ENCODE measurements at places on chromosomes 7 and 10.

DNA sequence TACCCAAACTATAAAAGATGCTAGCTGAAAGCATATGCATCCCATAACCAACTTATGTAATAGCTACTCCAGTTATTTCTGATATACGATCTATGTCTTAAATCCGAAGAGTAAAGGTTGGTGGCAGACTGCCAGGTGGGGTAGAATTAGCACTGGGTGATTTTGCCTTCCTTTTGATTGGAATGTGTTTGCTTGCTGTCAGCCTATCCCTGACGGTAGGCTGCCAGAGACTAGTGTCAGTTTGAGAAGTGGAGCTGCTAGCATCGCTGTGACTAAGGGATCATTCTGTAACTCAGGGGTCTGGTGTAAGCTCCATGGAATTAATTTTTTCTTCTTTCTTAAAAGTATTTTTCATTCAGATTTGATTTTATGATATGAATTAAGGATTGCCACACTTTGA, 9.5 kb upstream of the SEM1 start:
- no peaks in the 10 kb centered on the region for H3K27me3 ChIP-seq
- H3K4me3 ChIP-seq: no peak overlapping the region
- no peak overlapping the region for H3K27ac ChIP-seq
- H3K36me3 ChIP-seq: no peaks in the 10 kb centered on the region
- no peaks in the 10 kb centered on the region for H3K4me1 ChIP-seq

GRCh38 chr10:23067939-23068775, 27.2 kb upstream of the MSRB2 start:
- DNase-seq: no peak
- no peak overlapping the region for H3K4me3 ChIP-seq
- H3K4me1 ChIP-seq: peaks cover 5% of the 10 kb centered on the region
- H3K36me3 ChIP-seq: no peaks in the 10 kb centered on the region
- no peaks in the 10 kb centered on the region for H3K27me3 ChIP-seq
- peak overlapping the region; percentile 28 for H3K27ac ChIP-seq

DNA sequence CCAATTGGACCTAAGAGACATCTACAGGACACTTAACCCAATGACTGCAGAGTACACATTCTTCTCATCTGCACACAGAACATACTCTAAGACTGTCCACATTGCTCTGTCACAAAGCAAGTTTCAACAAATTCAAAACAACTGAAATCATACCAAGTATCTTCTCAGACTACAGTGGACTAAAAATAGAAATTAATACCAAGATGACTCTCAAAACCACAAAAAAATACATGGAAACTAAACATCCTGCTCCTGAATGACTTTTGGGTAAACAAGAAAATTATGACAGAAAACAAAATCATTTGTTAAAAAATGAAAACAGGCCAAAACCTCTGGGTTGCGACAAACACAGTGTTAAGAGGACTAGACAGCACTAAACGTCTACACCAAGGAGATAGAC, 24.5 kb downstream of the SNX13 start:
- H3K36me3 ChIP-seq: no peaks in the 10 kb centered on the region
- no peaks in the 10 kb centered on the region for H3K27me3 ChIP-seq

DNA sequence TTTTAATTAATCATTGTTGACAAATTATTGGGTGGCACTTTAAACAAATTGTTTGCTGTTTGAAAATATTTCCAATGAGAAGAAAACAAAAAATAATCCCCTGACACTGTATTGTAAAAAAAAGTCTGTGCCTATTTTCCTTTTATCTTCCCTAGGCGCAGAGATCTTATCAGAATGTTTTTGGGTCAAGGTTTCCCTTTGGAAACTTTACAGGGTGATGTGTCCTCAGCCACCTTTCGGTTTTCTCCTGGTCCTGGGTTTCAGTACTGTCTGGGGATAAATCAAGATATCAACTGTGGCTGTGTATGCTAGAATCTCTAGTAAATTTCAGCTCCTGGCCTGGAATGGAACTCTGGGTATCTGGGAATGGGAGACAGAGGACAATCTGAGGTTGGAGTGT, 1.4 kb downstream of the ZNF107 start:
- no peaks in the 10 kb centered on the region for H3K27me3 ChIP-seq
- no peak for DNase-seq
- H3K27ac ChIP-seq: no peak overlapping the region
- no peaks in the 10 kb centered on the region for H3K36me3 ChIP-seq
- no peak overlapping the region for H3K4me3 ChIP-seq

GRCh38 chr7:91573405-91573804, 307.1 kb downstream of the MTERF1 start:
- no peaks in the 10 kb centered on the region for H3K36me3 ChIP-seq
- peaks cover 3% of the 10 kb centered on the region for H3K4me1 ChIP-seq
- H3K27me3 ChIP-seq: no peaks in the 10 kb centered on the region
- H3K27ac ChIP-seq: no peak overlapping the region
- DNase-seq: no peak

DNA sequence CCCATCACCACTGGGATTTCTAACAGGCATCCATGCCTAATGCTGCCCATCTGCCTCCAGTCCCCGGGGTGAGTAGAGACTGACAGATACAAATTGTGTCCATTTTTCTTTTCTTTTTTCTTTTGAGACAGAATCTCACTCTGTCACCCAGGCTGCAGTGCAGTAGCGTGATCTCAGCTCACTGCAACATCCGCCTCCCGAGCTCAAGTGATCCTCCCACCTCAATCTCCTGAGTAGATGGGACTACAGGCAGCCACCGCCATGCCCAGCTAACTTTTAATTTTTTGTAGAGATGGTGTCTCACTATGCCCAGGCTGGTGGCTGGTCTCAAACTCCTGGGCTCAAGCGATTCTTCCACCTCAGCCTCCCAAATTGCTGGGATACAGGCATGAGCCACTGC, 7.6 kb upstream of the CPN1 start:
- no peak overlapping the region for H3K27ac ChIP-seq
- DNase-seq: no peak
- no peaks in the 10 kb centered on the region for H3K4me1 ChIP-seq
- no peaks in the 10 kb centered on the region for H3K27me3 ChIP-seq

DNA sequence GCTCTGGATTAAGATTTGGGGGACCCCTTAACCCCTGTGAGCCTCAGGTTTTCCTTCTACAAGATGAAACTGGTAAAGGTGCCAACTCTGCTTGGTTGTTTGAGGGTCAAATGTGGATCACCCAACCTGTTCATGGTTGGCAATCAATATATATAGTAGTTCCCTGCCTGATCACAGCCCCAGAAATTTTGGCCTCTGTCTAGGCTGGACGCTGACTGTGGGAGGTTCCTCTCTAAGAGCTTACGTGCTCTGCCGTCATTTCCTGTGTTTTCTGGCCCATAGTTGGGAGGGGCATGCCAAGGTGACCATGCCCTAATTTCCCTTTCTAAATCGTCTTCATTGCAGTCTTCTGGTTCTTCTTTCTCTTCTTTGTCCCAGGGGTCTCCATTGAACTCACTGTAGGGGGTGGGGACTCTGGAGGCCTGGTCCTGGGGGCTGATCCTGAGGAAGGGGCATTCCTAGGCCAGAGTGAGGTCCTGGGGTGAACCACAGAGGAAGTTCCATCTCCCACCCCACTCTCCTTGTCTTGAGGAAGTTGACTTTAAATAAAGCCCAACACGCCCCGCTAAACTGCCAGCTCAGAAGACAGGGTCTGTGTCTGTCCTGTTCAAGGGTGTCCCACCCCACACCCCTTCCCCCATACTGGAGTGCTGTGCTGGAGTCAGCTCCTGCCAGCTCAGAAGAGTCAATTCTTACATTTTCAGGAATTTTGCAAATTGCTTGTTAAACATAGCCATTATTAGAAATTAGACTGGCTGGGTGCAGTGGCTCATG, 98.9 kb upstream of the SDK1 start:
- H3K4me1 ChIP-seq: no peaks in the 10 kb centered on the region
- H3K36me3 ChIP-seq: no peaks in the 10 kb centered on the region
- no peak overlapping the region for H3K4me3 ChIP-seq

DNA sequence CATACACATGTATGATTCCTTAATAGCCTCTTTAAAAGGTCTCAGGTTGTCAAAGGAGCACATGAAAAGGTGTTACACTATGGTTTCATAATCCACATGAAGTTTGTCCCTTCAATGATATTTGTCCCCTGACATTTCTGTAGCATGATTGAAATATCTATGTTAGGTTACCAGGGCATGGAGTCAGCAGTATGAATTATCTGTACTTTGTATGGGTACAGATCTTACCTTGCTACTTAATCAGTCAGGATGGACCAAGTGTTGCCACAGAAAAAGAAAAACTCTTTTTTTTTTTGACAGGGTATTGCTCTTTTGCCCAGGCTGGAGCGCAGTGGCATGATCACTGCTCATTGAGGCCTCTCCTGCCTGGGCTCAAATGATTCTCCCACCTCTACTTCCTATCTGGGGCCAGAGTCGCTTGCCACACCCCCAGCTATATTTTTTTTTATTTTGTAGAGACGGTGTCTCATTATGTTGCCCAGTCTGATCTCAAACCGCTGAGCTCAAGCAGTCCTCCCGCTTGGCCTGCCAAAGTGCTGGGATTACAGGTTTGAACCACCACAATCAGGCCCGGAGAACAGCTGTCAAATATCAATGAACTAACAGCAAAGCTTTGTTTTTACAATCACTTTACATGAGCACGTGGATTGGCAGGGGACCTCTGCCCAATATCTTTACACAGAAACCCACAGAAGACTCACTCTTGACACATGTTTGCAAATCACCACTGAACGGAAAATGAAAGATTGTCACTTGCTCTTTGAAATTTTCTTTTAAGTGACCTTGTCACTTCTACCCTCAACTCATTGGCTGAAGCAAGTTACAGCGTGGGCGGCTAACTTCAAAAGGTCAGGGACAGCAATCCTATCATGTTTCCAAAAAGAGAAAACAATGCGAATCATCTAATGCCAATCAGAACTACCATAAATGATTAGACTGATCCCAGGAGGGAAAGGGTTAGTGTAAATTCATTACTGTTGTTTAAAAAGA, 140.2 kb downstream of the PRKG1 start:
- no peak overlapping the region for H3K4me3 ChIP-seq
- peaks cover 7% of the 10 kb centered on the region for H3K4me1 ChIP-seq
- peak overlapping the region; percentile 6 for H3K27ac ChIP-seq
- no peaks in the 10 kb centered on the region for H3K36me3 ChIP-seq
- DNase-seq: no peak

DNA sequence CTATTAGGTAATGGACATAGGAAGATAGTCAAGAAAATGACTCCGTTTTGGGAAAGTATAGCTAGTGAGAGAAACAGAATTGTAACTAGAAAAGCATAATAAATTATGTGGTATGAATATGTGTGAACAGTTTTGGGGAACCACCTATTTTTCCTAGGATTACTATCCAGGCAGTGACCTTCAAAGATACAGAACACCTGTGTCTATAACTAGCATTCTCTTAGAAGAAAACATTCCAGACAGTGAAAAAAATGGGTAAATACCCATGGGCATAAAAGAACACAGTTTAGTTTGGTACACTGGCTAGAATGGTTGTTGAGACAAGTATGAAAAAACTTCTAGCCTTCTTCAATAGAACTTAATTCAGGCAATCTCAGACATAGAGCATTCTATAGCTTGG, 690.8 kb downstream of the MAGI2 start:
- H3K4me3 ChIP-seq: no peak overlapping the region
- no peaks in the 10 kb centered on the region for H3K4me1 ChIP-seq
- no peaks in the 10 kb centered on the region for H3K27me3 ChIP-seq
- no peaks in the 10 kb centered on the region for H3K36me3 ChIP-seq

GRCh38 chr7:84914598-84914997, 272.3 kb downstream of the SEMA3D start:
- no peaks in the 10 kb centered on the region for H3K4me1 ChIP-seq
- no peaks in the 10 kb centered on the region for H3K27me3 ChIP-seq
- H3K4me3 ChIP-seq: no peak overlapping the region
- no peak overlapping the region for H3K27ac ChIP-seq

- H3K36me3 ChIP-seq: no peaks in the 10 kb centered on the region
- H3K27me3 ChIP-seq: no peaks in the 10 kb centered on the region
- no peak overlapping the region for H3K4me3 ChIP-seq
- H3K27ac ChIP-seq: no peak overlapping the region
- H3K4me1 ChIP-seq: no peaks in the 10 kb centered on the region
Measured at GRCh38 chr7:1977876-1978441, 254.8 kb downstream of the MAD1L1 start.

DNA sequence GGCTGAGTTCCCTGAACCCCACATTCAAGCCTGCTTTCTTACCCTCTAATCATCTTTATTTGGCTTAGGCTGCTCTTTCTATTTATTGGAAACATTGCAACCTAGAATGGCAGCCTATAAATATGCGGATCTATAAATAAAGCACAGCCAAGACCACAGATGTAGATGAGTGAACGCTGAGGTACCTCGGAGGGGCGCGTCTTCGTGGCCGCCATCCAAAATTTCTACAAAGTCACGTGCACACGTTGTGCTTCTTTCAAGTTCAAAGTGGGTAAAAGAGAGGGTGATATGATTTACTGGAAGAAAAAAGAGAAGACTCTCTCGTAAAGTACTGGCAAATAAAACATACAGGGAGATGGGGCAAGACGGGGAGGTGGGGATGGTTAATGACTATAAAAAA, 132.6 kb upstream of the RSU1 start:
- peaks cover 10% of the 10 kb centered on the region for H3K4me1 ChIP-seq
- H3K27ac ChIP-seq: no peak overlapping the region
- no peaks in the 10 kb centered on the region for H3K36me3 ChIP-seq

GRCh38 chr7:33530664-33531063, 374.7 kb upstream of the BMPER start:
- no peaks in the 10 kb centered on the region for H3K4me1 ChIP-seq
- H3K27me3 ChIP-seq: no peaks in the 10 kb centered on the region
- no peak overlapping the region for H3K4me3 ChIP-seq

DNA sequence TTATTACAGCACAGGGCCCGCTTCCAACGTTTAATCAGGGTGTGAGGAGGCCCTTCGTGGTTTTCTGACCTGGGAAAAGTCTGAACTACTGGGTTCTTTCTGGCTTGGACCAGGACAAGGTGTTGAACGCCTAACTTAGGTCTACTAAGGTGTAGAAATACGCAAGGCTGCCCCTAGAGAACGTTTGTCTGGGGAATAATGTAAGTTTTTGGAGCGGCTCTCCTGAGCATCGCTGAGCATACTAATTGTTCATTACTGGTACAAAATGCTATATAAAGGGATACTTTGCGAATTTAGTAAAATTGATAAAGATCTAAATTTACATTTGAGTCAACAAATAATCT, 32.4 kb upstream of the TOMM7 start:
- no peak for DNase-seq
- peak overlapping the region; percentile 83 for H3K4me3 ChIP-seq
- H3K4me1 ChIP-seq: peaks cover 44% of the 10 kb centered on the region
- H3K27ac ChIP-seq: peak overlapping the region; percentile 98
- no peaks in the 10 kb centered on the region for H3K27me3 ChIP-seq

- H3K27me3 ChIP-seq: no peaks in the 10 kb centered on the region
- H3K4me1 ChIP-seq: no peaks in the 10 kb centered on the region
- H3K4me3 ChIP-seq: no peak overlapping the region
- no peaks in the 10 kb centered on the region for H3K36me3 ChIP-seq
- DNase-seq: no peak
- H3K27ac ChIP-seq: no peak overlapping the region
Measured at GRCh38 chr7:128174386-128174785, 66.7 kb upstream of the LEP start.

DNA sequence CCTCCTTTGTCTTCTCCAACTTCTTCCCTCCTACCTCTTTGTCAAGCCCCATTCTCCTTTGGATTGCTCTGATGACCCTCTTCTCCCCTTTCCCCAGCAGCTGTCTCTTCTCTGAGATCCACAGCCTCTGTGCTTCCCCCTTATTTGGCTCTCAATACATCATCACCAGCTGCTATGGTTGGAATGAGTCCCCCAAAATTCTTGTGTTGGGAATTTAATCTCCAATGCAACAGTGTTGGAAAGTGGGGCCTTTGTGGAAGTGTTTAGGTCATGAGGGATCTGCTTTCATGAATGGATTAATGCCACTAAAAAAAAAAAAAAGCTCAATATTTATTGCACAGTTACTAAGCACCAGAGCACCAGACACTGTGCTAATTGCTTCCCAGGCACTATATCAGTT, 39.2 kb upstream of the FRMD4A start:
- H3K4me3 ChIP-seq: no peak overlapping the region
- H3K27ac ChIP-seq: no peak overlapping the region
- H3K4me1 ChIP-seq: no peaks in the 10 kb centered on the region
- H3K36me3 ChIP-seq: no peaks in the 10 kb centered on the region
- no peaks in the 10 kb centered on the region for H3K27me3 ChIP-seq
- DNase-seq: no peak

All from ascending aorta (tissue), 2 donors.